ENCODE measurements at places on chromosomes 2 and 18. TPM values are rescaled to one million over a fixed set of nuclear protein-coding genes. Genes with fewer than 3 reads are reported as not detected.

LONRF2 gene
- polyA plus RNA-seq, result not detected

ERMN gene
- 0.38 TPM for polyA plus RNA-seq

MC4R gene
- not detected for polyA plus RNA-seq

SLC4A5 gene
- polyA plus RNA-seq, result 3.3 TPM

FOSL2 gene
- 1.3 TPM for polyA plus RNA-seq

IL1RL1 gene
- not detected for polyA plus RNA-seq

DNA sequence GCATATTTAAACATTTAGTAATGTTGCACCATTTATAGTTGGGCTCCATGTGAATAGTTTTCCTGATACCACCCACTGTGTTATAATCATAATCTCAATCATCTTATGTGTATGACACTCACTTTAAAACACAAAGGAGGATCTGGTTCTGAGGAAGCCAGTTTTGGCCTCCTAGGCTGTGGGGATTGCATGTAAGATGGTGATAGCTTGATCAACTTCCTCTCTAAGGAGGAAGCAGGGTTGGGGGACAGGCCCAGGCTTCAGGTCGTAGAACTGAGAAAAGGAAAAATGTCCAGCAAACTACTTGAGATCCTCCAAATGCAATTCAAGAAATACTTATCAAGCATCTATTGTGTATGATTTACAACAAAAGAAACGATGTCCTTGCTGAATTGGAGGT lies 4.9 kb upstream of the PPM1B start:
- peaks cover 5% of the 10 kb centered on the region for H3K4me1 ChIP-seq
- H3K4me3 ChIP-seq, result no peak overlapping the region
- no peaks in the 10 kb centered on the region for H3K27me3 ChIP-seq
- no peak overlapping the region for H3K27ac ChIP-seq
- H3K36me3 ChIP-seq, result no peaks in the 10 kb centered on the region

DNA sequence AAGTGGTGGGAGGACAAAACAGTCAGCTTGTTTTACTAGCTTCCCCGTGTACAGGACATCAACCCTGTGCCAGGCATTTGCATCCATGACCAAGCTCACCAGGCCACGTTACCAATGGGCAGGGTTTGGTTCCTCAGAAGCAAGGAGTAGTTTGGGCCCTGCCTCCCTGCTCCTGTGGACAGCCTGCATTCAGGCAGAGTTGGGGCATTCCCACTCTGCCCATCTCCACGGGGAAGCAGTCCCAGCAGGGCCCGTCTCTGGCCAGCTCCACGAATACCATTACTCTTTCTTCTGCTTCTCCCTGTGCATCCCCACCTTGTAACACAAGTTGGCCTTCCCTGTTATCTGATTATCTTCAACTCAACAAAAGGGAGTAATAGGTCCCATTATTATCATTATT lies 54.0 kb upstream of the RIOK3 start:
- DNase-seq, result no peak
- H3K4me1 ChIP-seq, result peaks cover 10% of the 10 kb centered on the region
- no peak overlapping the region for H3K27ac ChIP-seq
- no peak overlapping the region for H3K4me3 ChIP-seq
- H3K27me3 ChIP-seq, result no peaks in the 10 kb centered on the region

GRCh38 chr2:172830482-172830881 lies 94.8 kb downstream of the RAPGEF4 start:
- DNase-seq, result no peak
- H3K4me3 ChIP-seq, result no peak overlapping the region
- no peaks in the 10 kb centered on the region for H3K36me3 ChIP-seq
- no peaks in the 10 kb centered on the region for H3K4me1 ChIP-seq
- no peak overlapping the region for H3K27ac ChIP-seq

- H3K27ac ChIP-seq, result no peak overlapping the region
- H3K4me3 ChIP-seq, result no peak overlapping the region
- H3K27me3 ChIP-seq, result no peaks in the 10 kb centered on the region
- DNase-seq, result no peak
- no peaks in the 10 kb centered on the region for H3K36me3 ChIP-seq
These were observed 30.2 kb downstream of the NYAP2 start for GRCh38 chr2:225429717-225430116.

GRCh38 chr2:28080911-28081310 lies 190.4 kb downstream of the BABAM2 start:
- H3K4me1 ChIP-seq, result no peaks in the 10 kb centered on the region
- no peak overlapping the region for H3K27ac ChIP-seq
- H3K27me3 ChIP-seq, result no peaks in the 10 kb centered on the region
- no peaks in the 10 kb centered on the region for H3K36me3 ChIP-seq

- H3K27me3 ChIP-seq, result no peaks in the 10 kb centered on the region
- no peaks in the 10 kb centered on the region for H3K4me1 ChIP-seq
- H3K4me3 ChIP-seq, result no peak overlapping the region
- H3K36me3 ChIP-seq, result peaks cover 22% of the 10 kb centered on the region
- DNase-seq, result no peak
- H3K27ac ChIP-seq, result no peak overlapping the region
These were observed 32.4 kb downstream of the DYNC1I2 start for GRCh38 chr2:171719660-171720059.

- no peak overlapping the region for H3K27ac ChIP-seq
- no peak for DNase-seq
- no peak overlapping the region for H3K4me3 ChIP-seq
- H3K36me3 ChIP-seq, result no peaks in the 10 kb centered on the region
- no peaks in the 10 kb centered on the region for H3K27me3 ChIP-seq
These were observed 49.6 kb downstream of the COL5A2 start for GRCh38 chr2:189129971-189130370.

GRCh38 chr2:41909584-41909983 lies 138.2 kb upstream of the PKDCC start:
- no peak for DNase-seq
- no peaks in the 10 kb centered on the region for H3K27me3 ChIP-seq
- H3K36me3 ChIP-seq, result no peaks in the 10 kb centered on the region
- no peak overlapping the region for H3K4me3 ChIP-seq
- H3K27ac ChIP-seq, result no peak overlapping the region

DNA sequence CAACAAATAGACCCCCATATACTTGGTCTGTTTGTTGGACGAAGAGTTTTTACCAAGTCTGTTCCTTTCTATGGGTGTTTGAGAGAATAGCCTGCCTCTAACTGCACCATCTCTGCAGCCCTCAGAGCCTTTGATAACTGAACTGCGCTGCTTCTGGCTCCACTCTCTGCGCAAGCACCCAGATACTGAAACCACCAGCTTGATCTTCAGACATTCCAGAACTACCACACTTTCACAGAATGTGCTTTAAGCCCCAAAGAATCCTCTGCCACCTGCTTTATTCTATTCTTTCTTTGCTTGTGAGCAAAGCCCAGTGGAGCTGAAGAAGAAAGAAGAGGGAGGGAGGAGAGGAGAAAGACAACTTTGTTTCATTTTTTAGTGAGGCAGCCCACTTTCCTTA lies 380.7 kb downstream of the BCL11A start:
- no peak for DNase-seq
- H3K27ac ChIP-seq, result no peak overlapping the region
- no peaks in the 10 kb centered on the region for H3K4me1 ChIP-seq

- DNase-seq, result no peak
- no peaks in the 10 kb centered on the region for H3K27me3 ChIP-seq
- H3K36me3 ChIP-seq, result no peaks in the 10 kb centered on the region
- H3K27ac ChIP-seq, result no peak overlapping the region
These were observed 144.6 kb upstream of the EPHA4 start for GRCh38 chr2:221716426-221717303.

- H3K4me1 ChIP-seq, result no peaks in the 10 kb centered on the region
- no peak overlapping the region for H3K4me3 ChIP-seq
- no peak overlapping the region for H3K27ac ChIP-seq
- DNase-seq, result no peak
These were observed 337.0 kb downstream of the MBD2 start for GRCh38 chr18:53887447-53887846.

- H3K27me3 ChIP-seq, result no peaks in the 10 kb centered on the region
- H3K36me3 ChIP-seq, result no peaks in the 10 kb centered on the region
- H3K4me3 ChIP-seq, result no peak within 1 kb of the TSS
- no peaks in the 10 kb centered on the region for H3K4me1 ChIP-seq
- no peak for DNase-seq
- no peak within 1 kb of the TSS for H3K27ac ChIP-seq
These were observed at the start of gene NT5C1B for GRCh38 chr2:18589354-18589753. TSS of gene NT5C1B (minus strand) at chr2:18589569. CDS start at chr2:18589468, 101 bp downstream.

GRCh38 chr18:69752737-69753380 lies 194.8 kb downstream of the CD226 start:
- no peak overlapping the region for H3K27ac ChIP-seq
- peaks cover 5% of the 10 kb centered on the region for H3K4me1 ChIP-seq
- H3K36me3 ChIP-seq, result no peaks in the 10 kb centered on the region
- no peaks in the 10 kb centered on the region for H3K27me3 ChIP-seq

DNA sequence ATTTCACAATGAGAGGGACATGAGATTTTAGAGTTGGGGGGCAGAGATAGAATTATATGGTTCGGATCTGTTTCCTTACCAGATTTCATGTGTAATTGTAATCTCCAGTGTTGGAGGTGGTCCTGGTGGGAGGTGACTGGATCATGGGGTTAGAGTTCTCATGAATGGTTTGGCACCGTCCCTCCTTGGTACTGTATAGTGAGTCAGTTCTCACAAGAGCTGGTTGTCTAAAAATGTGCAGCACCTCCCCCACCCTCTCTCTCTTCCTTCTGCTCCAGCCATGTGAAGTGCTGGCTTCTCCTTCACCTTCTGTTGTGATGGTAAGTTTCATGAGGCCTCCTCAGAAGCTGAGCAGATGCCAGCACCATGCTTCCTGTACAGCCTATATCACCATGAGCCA lies 138.1 kb downstream of the SCG2 start:
- H3K27me3 ChIP-seq, result no peaks in the 10 kb centered on the region
- no peaks in the 10 kb centered on the region for H3K4me1 ChIP-seq
- no peak overlapping the region for H3K27ac ChIP-seq
- H3K4me3 ChIP-seq, result no peak overlapping the region

- no peaks in the 10 kb centered on the region for H3K4me1 ChIP-seq
- DNase-seq, result no peak
- H3K27ac ChIP-seq, result no peak overlapping the region
- no peaks in the 10 kb centered on the region for H3K27me3 ChIP-seq
- no peak overlapping the region for H3K4me3 ChIP-seq
- H3K36me3 ChIP-seq, result no peaks in the 10 kb centered on the region
These were observed 122.7 kb downstream of the CAPN13 start for GRCh38 chr2:30684516-30684915.

DNA sequence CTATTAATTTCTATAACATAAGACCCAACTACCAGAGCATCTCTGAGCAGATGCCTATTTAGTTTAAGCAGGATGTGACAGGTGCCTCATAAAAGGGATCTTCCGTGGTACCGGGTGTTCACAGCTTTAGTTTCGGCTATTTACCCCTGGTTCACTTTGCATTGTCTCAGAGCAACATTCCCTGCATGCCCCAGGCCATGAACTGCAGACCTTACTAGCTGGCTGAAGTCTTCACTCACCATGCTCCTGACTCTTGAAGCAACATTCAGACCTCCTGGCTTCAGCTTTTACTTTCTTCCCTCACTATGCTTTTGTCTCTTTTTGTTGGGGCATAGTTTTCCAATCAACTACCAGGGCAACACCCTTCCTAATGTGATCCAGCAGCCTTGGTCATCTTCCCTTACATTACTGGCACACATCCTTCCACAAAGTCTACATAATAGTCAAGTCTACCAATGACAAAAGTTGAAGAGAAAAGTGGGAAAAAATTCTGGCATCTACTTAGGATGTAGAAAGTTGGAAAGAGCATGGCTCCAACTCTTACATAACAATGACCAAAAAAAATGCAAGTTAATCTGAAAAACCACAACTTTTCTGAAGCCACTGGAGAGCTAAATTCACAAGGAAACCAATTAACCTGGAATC lies 99.2 kb downstream of the SESTD1 start:
- no peaks in the 10 kb centered on the region for H3K27me3 ChIP-seq
- no peak overlapping the region for H3K27ac ChIP-seq
- H3K36me3 ChIP-seq, result no peaks in the 10 kb centered on the region
- H3K4me3 ChIP-seq, result no peak overlapping the region
- DNase-seq, result no peak

DNA sequence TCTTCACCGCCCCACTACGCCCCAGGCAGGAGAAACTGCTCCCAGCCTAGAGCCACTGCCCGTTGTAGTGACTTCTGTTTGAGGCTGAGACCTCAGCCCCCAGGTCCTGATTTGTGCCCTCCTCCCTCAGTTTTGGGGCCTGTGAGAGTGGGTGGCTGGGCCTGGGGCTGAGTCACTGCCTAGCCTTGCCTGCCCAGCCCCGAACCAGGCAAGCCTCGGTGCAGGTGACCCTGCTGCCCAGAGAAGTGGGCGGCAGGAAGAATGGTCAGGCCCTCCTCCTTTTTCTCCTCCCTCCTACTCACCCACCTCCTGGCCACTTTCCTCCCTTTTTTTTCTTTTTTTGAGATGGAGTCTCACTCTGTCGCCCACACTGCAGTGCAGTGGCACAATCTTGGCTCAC lies 66.6 kb downstream of the ZFP36L2 start:
- no peaks in the 10 kb centered on the region for H3K36me3 ChIP-seq
- DNase-seq, result no peak
- no peaks in the 10 kb centered on the region for H3K27me3 ChIP-seq
- peak overlapping the region; percentile 92 for H3K27ac ChIP-seq
- H3K4me3 ChIP-seq, result peak overlapping the region; percentile 18

DNA sequence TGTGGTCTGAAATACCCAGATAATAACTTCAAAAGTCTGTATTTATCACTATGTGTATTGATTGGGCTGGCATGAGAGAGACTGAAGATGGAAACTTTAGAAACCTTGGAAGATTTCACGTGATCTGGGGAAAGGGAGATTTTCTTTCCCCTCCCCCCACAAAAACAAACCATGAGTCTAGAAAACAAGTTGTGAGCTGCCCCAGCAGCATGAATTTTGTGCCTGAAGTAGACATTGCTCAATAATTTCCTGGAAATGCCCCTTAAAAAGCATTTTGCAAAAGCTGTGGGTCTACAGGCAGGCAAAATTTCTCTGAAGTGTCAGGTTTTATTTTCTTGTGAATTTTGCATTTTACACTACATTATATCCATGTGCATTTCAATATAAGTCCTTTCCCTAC lies 101.8 kb downstream of the ETAA1 start:
- no peaks in the 10 kb centered on the region for H3K36me3 ChIP-seq
- no peak overlapping the region for H3K4me3 ChIP-seq
- H3K27ac ChIP-seq, result no peak overlapping the region
- H3K27me3 ChIP-seq, result no peaks in the 10 kb centered on the region
- DNase-seq, result no peak

- H3K27ac ChIP-seq, result no peak overlapping the region
- H3K27me3 ChIP-seq, result no peaks in the 10 kb centered on the region
- no peak for DNase-seq
- no peak overlapping the region for H3K4me3 ChIP-seq
- no peaks in the 10 kb centered on the region for H3K4me1 ChIP-seq
These were observed 165.6 kb downstream of the ARL6IP6 start for GRCh38 chr2:152883951-152884487.
